ENCODE measurements at places on chromosomes 11 and 22.

GRCh38 chr22:44604455-44604854 lies 97.5 kb upstream of the PRR5 start:
- DNase-seq: no peak

GRCh38 chr22:24105013-24105360 lies 76.3 kb upstream of the SUSD2 start:
- DNase-seq: no peak

- no peak for DNase-seq
These were observed 29.7 kb downstream of the CD44 start for GRCh38 chr11:35168671-35169070.

- no peak for DNase-seq
These were observed 1.6 kb upstream of the GSTP1 start for GRCh38 chr11:67582011-67582410.

DNA sequence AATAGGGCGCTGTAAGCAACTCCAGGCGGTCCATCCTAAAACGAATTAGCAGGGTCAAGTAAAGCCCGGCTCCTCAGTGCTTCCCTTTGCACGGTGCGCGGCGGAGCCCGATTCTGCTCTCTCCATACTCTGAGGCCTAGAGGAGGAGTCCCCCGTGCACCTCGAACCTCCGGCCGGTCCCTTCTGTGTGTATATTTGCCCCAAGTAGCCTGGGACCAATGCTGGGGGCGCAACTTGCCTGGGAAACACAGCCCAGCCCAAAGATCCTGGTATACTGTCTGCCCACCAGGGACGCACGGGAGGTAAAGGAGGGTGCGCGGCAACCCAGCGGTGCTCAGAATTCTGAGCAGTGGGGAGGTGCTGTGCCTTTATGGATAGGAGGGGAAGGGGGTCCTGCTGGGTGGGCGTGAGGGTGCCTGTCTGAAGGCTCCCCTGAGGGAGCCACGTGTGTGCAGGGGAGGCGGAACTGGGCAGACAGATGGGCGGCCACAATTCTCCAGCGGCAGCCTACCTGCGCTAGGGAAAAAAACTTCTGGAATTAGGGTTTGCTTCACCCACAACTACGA lies 4.8 kb upstream of the TBX1 start:
- DNase-seq: no peak

- no peak for DNase-seq
These were observed 124.3 kb downstream of the BUD13 start for GRCh38 chr11:116648247-116649174.

GRCh38 chr22:41598081-41598480 lies 8.4 kb upstream of the PMM1 start:
- no peak for DNase-seq

DNA sequence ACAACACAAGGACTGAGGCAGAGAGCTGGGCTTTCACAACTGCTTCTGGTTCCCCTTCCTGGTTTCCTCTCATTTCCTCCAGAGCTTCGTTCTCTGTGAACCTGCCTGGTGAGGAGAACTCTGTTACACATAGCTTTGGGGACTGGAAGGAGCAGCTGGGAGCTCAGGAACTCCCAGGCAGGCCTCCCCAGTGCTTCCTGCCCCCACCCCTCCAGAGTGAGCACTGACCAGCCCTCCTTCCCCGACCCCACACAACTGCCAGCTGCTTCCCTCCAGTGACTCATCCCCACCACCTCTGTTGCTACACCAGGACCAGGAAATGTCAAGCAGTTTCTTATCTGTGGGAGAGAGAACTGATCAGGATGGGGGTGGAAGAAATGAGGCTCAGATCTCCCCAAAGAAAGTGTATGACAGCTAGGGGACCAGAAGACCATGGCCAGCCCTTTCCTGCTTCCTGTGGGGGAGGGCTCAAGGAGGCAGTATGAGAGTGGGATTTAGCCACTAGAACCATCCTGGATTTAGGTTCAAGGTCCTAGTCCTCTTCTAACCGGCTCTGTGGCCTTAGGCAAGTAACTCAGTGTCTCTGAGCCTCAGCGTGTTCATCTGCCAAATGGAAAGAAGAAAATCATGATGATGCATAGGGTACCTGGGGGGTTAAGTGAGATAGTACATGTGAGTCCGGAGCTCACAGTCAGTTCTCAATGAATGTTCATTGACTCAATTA lies 4.5 kb upstream of the TP53I11 start:
- no peak for DNase-seq

- DNase-seq: no peak
These were observed 392.2 kb upstream of the CCDC179 start for GRCh38 chr11:23252426-23252825.

DNA sequence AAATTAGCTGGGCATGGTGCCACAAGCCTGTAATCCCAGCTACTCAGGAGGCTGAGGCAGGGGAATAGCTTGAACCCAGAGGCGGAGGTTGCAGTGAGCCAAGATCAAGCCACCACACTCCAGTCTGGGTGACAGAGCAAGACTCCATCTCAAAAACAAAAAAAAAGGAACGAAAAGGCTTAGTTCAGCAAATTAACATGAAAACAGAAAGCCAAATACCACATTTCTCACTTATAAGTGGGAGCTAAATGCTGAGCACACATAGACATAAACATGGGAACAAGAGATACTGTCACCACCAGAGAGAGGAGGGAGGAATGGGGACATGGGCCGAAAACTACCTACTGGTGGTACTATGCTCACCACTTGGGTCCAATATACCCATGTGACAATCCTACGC lies 38.6 kb downstream of the SCGB1A1 start:
- no peak for DNase-seq

DNA sequence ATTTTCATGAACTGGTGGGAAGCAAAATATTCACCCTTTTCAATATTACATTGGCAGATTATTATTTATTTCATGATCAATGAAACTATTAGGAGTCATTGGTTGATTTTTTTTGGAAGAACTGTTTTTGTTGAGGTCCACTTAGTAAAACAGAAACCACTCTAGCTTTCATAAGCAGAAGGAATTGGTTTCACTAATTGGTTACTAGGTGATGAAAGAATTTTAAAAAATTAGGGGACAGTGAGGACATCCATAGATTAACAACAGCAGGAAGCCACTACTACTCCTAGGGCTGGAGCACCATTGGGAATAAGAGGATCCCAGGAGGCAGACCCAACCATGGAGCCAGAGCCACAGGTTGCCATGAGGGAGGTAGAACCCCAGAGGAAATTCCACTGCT lies 74.4 kb upstream of the KCNA4 start:
- no peak for DNase-seq

- no peak for DNase-seq
These were observed 74.4 kb downstream of the GAB4 start for GRCh38 chr22:16933291-16934282.

- no peak for DNase-seq
These were observed 9.4 kb downstream of the IGF2 start for GRCh38 chr11:2129699-2130366.

- DNase-seq: no peak
These were observed 48.8 kb downstream of the CWF19L2 start for GRCh38 chr11:107408762-107409211.

- no peak for DNase-seq
These were observed at the start of gene BARX2 for GRCh38 chr11:129375751-129376657. BARX2 (plus strand) TSS chr11:129375848; CDS start chr11:129376036, 188 bp downstream.

DNA sequence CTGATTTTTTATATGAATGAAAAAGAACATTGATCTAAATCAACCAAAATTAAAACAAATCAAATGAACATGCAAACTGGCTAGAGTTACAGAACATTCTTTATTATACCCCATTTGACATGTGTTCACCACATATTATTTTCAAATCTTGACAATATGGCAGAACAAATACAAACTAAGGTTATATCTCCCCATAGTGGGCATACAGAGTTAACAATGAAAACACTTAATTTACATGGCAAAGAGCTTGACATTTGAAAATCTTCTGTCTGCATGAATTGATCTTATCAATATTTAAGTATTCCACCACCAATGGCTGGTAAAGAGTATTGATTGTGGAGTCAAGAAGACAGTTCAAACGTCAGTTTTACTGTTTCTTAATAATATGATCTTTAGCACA lies 197.9 kb upstream of the ANO3 start:
- DNase-seq: no peak

- DNase-seq: no peak
These were observed 32.6 kb downstream of the PRDM11 start for GRCh38 chr11:45178890-45179671.

DNA sequence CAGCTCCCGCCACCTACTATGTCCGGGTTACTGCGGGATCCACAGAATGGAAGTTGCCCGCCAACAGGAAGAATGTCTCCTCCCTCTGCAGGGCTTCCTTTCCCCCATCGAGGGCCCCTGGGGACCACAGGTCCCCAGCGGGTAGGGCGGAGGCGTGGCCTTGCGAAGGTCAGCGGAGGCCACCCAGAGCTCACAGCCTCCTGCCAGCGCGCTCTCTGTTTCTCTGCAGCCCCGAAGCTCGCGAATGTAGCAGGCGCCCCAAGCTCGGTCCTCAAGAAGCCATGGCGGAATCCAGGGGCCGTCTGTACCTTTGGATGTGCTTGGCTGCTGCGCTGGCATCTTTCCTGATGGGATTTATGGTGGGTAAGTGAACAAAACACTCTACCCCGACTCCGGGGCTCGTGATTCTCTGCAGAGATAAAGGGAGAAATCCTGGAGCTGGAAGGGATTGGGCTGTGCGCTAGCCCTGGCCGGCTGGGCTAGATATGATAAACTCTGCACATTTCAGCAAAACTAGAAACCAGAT lies at the start of gene NAALAD2:
Gene NAALAD2, plus strand, starts transcription at position 186 of the 526 bp plus-strand sequence. Its CDS starts 96 bp downstream, at position 282.
- no peak for DNase-seq

- no peak for DNase-seq
These were observed 30.4 kb downstream of the NEAT1 start for GRCh38 chr11:65452806-65453490.

DNA sequence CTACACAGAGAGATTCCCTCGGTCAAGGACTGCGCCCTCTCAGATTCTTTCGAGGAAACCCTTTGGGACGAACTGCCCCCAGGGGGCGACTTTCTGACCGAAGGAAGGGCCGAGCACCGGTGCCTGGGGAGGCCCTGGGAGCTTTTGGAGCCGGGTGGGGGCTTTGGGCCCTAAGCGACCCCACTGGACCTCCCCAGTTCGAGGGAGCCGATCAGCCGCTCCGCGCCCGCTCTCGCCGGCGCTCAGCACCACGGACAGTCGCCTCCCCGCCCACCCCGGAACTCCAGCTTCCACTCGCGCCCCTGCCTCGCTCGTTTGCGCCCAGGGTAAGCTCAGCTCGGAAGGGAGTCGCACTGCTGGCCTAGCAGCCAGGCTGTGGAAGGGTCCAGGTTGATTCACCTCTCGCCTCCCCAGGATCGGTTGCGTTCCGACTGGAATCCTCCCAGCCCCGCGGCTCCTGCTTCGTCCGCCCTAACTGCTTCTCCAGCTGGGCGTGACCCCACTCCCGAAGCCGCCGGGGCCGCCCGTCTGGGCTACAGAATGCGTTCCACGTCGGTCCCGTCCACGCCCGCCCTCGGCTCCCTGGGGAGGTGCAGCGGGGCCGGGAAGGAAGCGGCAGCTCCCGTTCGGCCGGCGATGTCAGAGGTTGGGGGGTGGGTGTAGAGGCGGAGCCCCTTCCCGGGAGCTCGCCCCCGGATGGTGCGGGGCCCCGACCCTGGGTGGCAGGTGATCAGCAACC lies 428 bp downstream of the SCN3B start:
- DNase-seq: no peak

DNA sequence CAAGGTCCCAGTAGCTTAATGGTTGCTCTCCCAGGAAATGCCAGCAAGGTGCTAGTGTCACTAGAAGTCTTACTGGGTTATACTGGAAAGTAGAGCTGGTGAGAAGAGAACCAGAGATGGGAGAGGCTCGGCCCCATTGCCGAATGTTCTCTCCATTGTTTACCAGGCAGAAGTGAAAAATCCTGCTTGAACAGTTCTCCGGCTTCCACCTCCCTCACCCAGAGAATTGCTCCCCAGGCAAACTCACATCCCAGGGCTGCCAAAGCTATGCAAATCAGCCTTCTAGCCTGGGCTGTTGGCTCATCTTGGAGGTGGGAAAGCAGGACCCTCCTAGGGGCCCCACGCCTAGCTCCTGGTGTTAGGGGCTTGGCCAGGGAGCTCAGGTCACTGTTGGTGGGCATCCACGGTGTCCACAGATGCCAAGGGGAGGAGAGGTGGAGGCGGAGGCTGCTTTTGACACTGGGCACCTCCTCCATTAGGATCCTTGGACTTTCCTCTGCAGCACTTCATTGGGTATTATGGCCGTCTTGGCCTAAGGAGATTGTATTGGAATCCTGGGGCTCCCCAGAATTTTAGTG lies 20.1 kb downstream of the POU2F3 start:
- no peak for DNase-seq

- DNase-seq: no peak
These were observed 74.2 kb downstream of the MYO7A start for GRCh38 chr11:77201991-77202841.

- no peak for DNase-seq
These were observed 236.2 kb downstream of the C11orf87 start for GRCh38 chr11:109658190-109658589.

- no peak for DNase-seq
These were observed 3.9 kb upstream of the NDUFS8 start for GRCh38 chr11:68026391-68027105.

DNA sequence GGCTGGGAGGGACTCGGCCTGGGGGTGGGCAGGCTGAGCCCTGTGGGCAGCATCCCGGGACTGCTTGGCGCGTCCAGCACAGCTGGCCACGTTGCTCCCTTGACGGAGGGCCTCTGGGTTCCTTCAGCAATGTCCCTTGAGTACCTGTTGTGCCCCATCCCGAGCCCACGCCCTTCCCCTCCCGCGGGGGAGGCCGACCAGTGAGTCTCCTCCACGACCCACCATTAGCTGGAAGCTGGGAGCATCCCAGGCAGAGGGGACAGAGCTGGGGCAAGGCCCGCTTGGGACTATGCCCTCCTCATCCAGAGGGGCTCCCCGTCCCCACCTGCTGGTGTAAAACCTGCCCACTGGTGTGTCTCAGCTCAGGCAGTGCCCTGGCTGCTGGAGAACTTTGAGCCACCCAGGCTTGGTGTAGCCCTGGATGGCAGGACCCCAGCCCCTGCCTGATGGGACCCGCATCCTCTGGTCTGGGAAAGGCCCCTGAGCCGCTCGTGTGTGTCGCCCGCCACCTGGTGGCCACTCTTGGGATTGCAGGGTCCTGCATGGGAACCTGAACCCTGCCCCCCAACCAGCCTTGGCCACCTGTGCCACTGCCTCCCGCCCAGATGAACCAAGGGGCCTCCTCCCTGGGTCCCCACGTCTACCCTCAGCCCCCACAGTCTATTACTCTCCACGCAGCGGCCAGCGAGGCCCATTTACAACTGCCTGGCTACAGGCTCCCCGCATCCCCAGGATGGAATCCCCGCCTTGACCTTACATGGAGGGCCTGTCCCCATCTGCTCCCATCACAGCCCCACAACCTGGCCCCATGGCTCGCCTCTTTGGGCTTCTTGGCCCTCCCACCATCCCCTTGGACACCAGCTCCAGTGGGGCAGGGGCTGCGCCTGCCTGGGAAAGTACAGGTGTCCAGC lies 16.6 kb upstream of the ARHGAP8 start:
- DNase-seq: peak; percentile 82

- no peak for DNase-seq
These were observed 186.6 kb upstream of the BDNF start for GRCh38 chr11:27886857-27887256.

GRCh38 chr11:66195867-66196266 lies 72.6 kb upstream of the RAB1B start:
- DNase-seq: no peak

Measured in CD4-positive, alpha-beta T cell treated with Interferon alpha-2 for 1 hour (primary cell).